ENCODE measurements at places on chromosomes 3 and 15. TPM values are rescaled to one million over a fixed set of nuclear protein-coding genes. Genes with fewer than 3 reads are reported as not detected.

Gene PEX5L
- not detected for total RNA-seq

Gene LRRC28
- total RNA-seq: 9.0 TPM

Gene ACY1
- total RNA-seq: 3.8 TPM

Gene FMN1
- 0.33 TPM for total RNA-seq

Gene PBRM1
- 49.2 TPM for total RNA-seq

Gene P2RY1
- total RNA-seq: not detected

Gene PODXL2
- 2.7 TPM for total RNA-seq

GRCh38 chr15:85886309-85886811 lies 91.6 kb upstream of the KLHL25 start:
- DNase-seq: no peak

GRCh38 chr3:120854908-120855526 lies 53.0 kb upstream of the STXBP5L start:
- no peak for DNase-seq

DNA sequence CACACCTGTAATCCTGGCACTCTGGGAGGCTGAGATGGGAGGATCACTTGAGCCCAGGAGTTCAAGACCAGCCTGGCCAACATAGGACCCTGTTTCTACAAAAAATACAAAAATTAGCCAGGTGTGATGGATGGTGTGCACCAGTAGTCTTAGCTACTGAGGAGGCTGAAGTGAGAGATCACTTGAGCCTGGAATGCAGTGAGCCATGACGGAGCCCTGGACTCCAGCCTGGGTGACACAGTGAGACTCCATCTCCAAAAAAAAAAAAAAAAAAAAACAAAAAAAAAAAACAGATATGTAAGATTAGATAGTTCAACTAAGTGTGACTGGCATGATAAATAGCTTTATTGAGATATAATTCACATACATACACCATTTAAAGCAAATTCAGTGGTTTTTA lies 9.7 kb downstream of the RBSN start:
- no peak for DNase-seq

DNA sequence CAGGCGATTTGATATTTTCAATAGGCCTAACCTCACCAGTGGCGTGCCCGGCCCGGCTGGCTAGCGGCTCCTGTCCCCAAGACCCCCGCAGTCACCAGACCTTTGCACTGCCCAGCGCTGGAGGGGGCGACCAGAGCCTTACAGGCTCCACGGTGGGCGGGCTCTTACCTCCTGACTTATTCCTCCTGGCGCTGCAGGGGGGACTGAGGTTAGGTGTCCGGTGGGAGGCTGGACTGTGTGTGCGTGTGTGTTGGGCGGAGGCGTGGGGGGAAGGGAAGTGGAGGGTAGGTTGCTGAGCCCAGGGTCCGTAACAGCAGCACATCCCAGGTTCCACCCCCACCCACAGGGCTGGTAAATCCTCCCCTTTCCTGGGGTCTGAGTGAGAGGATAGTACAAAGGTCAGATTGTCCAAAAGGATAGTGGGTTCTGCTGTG lies 27.5 kb upstream of the THRB start:
- no peak for DNase-seq

GRCh38 chr3:158953131-158953530 lies 151.3 kb downstream of the MFSD1 start:
- no peak for DNase-seq

- DNase-seq: no peak
Observed at GRCh38 chr3:31300456-31301443, 232.0 kb upstream of the STT3B start.

DNA sequence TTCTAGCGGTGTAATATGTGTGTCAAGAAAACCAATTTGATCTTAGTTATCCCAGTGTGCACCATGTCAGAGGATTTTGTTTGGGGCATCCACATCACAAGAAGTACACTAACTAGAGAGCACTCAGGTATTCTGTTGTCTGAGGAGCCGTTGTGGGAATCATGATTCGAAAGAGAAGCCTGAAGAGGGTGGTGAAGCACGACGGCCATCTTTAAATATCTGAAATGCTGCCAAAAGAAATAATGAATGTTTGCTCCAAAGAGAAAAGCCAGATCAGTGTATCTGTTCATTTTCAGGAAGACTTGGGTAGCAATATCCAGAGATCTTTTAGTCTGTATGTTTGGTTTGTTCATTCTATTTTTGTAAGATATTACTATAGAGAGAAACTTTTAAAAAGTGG lies 180.7 kb downstream of the KLHL25 start:
- no peak for DNase-seq

GRCh38 chr3:168083906-168084305 lies 11.8 kb downstream of the GOLIM4 start:
- no peak for DNase-seq

DNA sequence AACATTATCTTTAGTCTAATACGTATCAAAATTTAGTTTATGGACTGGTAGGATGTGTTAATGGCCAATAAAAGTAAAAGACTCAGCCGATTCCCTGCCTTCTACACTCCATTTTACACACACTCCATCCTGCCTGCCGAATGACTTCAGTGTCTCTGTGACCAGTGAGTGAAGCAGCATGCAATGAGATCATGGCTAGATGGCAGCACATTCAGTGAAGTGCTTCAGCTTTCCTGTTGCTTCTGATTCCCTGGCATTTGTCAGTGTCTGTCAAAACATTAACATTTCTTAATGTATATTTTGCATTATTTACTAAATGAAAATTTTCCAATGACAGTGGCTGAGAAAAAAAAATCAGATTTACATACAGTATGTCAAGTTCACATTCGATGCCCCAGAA lies 412.0 kb downstream of the FHIT start:
- no peak for DNase-seq

- no peak for DNase-seq
Observed at GRCh38 chr15:31419820-31420219, 93.2 kb downstream of the KLF13 start.

- DNase-seq: no peak
Observed at GRCh38 chr3:45878124-45878523, 8.2 kb upstream of the CCR9 start.

Data from CD8-positive, alpha-beta T cell (primary cell).